Activated CD4-positive, CD25-positive, alpha-beta regulatory T cell treated with anti-CD3 and anti-CD28 coated beads, Interleukin-2, amount 50 U/mL, for 72 hours (primary cell): ENCODE measurements at places on chromosomes 4 and X.

DNA sequence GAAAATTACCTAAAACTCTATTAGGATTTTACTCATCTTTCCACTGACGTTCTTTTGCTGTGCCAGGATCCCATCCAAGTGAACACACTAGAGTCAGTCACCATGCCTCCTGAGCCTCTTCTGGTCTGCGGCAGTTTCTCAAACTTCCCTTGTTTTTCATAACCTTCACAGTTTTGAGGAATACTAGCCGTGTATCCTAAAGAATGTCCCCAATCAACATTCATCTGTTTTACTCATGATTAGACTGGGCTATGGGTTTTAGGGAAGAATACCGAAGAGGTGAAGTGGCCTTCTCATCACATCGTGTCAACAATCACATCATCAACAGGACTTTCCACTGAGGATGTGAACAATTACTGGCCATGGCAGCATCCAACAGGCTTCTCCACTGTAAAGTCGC lies 4.8 kb downstream of the LRP2BP start:
- no peak for DNase-seq

GRCh38 chrX:121886557-121886956 lies 839.1 kb downstream of the GLUD2 start:
- DNase-seq: no peak

- no peak for DNase-seq
Observed at GRCh38 chrX:133794126-133794525, 191.3 kb downstream of the GPC3 start.

DNA sequence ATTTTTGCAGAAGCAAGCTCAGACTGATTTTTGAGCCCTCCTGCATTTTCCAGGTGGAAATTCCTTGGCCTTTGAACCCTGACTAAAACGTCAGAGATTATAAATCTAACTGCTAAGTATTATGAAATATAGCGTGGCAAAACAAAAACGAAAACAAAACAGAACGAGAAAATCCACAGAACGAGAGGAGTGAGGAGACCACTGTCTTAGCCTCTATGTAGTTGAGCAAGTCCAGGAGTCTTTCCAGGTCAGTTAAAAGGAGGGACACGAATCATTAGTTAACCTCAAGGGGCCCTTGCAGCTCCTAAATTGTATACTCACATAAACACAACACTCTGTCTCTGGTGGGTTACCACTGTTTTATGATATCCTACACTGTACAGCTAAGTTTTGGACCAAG lies 80.2 kb downstream of the SYNPO2 start:
- no peak for DNase-seq

- no peak for DNase-seq
Observed at GRCh38 chr4:163590619-163591264, 96.3 kb downstream of the TMA16 start.

GRCh38 chr4:165592386-165592785 lies 213.6 kb downstream of the CPE start:
- DNase-seq: no peak

DNA sequence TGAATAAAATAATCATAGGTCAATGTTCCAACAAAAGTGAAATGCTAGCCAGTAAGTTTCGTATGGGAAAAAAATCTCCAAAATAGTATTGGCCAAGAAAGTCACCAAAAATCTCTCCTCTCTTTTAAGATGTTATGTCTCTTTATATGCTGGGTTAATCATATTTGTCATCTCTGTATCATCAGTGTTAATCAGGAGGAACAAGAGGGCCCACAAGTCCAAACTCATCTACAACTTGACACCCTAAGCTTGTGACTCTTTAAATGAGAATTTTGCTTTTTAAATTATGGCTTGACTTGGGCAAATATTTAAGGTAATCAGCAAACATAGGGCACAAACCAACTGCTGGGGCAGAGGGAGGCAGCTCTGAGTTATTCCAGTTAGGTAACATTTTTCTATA lies 75.5 kb downstream of the AMMECR1 start:
- no peak for DNase-seq
